ENCODE measurements at places on chromosomes 4 and X. TPM values are rescaled to one million over a fixed set of nuclear protein-coding genes. Genes with fewer than 3 reads are reported as not detected.

The ASMT gene
- total RNA-seq, result not detected

The TBC1D8B gene
- 6.5 TPM for total RNA-seq

GRCh38 chr4:36224972-36225903 is 19.1 kb downstream of the ARAP2 start:
- no peak for DNase-seq

DNA sequence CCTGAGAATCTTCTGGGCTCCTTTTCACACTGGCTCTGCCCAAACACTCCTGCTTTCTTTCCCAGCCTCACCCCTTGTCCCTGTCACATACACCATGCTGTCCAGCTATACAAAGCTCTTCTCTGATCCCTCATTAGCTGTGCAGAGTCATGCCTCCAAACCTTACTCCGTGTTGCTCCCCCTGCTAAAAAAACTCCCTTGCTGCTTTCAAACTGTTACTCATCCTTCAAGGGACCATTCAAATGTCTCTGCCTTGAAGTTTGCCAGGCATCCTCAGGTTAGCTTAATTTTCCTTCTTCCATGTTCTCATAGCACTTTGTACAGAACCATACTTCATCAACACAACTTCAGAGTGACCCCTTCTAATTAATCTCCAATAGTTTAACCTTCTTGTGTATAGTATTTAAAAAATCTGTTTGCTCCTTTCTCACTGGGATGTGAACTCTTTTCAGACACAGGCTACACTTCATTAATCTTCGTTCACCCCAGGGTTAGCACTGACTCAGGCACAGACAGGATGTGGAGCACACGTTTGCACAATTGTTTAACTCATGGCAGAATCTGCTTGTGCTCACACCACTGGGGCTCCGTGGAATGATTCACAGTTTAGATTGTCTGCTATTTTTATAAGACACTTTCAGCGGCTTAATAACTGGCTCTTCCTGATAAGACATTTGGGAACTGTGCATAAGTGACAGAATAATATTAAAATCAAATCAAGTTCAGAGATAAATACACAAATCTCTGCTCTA is 21.4 kb upstream of the SEL1L3 start:
- DNase-seq, result no peak
